Daoy (cell line): ENCODE measurements at places on chromosomes 1 and 21. TPM values are rescaled to one million over a fixed set of nuclear protein-coding genes. Genes with fewer than 3 reads are reported as not detected.

DNA sequence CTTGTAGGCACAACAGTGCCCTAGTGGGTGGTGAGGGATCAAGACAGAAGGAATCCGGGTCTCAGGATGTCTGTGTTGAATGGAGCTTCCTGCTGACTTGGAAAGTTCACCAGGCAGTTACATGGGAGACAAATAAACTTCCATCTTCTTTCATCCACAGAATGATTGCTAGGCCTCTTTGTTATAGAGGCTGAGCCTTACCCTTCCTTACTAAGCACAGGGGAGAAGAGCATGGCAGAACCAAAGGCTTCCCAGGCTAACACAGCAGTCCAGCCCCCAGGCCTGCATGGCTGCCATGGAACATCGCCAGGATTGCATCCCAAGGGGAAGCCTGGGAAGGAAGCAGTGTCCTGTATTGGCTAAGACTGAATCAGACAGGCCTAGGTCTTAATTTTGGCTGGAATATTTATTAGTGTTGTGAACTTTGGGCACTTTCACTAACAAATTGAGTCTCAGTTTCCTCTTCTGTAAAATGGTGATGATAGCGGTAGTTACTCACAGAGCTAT is 18.7 kb downstream of the HEYL start:
- DNase-seq, result no peak

DNA sequence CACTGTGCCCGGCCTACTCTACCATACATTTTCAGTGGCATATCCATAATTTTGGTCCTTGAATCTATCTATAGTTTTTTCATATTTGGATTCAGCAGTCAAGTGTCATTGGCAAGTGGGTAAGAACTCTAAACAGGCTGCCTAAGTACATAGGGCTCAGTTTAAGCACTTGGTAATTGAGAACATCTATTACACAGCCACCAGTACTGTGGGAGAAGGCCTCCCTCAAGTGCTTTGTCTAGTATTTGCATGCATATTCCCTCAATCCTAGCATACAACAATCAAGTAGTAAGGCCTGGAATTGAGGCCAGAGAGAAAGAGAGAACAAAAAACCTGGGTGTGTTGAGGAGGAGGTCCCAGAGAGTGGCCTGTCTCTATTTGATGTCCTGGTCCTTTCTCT is 325.2 kb downstream of the USP25 start:
- DNase-seq, result no peak

DNA sequence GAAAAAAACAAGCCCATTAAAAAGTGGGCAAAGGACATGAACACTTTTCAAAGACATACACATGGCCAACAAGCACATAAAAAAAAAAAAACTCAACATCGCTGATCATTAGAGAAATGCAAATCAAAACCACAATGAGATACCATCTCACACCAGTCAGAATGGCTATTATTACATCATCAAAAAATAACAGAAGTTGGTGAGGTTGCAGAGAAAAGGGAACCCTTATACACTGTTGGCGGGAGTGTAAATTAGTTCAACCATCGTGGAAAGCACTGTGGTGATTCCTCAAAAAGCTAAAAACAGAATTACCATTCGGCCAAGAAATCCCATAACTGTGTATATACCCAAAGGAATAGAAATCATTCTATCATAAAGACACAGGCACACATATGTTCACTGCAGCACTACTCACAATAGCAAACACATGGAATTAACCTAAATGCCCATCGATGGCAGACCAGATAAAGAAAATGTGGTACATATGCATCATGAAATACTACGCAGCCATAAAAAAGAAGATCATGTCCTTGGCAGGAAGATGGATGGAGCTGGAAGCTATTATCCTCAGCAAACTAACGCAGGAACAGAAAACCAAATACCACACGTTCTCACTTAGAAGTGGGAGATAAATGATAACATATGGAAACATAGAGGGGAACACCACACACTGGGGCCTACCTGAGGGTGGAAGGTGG is 70.1 kb downstream of the INTS7 start:
- DNase-seq, result no peak

DNA sequence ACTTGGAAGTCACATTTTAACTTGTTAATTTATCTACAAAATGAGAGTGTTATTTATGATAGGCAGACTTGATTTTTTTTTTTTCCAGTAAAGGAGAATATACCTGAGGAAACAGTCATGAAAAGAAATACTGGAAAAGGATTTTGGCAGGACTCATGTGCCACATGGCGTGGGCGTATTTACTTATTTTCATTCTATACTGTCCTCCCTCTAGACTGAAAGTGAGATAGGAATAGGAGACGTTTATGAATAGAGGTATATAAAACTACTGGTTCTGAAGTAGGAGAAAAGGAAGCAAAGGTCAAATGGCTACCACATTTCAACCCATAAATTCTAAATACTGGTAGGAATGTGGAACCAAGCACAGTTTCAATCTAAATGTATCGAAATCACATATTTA is 94.8 kb upstream of the MPC2 start:
- DNase-seq, result no peak

DNA sequence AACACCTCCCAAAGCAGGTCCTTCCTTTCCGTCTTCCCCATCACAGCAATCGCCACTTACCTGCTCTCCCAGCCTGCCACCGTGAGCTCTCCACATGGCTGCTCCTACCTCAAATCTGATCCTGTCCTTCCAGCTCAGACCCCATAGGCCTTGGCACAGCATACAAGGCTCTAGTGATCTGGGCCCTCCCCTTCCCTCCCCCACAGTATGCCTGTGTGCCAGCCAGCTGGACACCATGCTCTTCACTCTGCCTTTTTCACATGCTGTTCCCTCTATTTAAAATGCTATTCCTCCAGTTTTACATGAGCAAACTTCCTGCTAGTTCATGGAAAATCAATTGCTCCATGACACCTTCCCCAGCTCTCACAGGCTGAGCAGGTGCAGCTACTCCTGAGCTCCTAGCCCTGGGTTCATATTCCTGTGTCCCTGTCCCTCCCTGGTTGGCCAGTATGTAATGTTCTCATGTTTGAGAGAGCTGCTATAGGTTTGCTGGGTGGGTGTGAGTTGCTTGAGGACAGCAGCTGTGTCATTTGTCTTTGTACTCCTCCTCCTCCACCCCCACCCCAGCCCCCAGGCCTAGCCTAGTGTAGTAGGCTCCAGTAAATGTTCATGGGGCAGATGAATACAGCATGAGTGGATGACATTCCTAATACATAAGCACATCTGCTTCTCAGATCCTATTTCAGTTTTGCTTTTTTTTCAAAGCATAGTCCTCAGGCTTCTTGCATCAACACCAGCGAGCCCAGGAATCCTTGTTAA is 6.3 kb upstream of the TNNT2 start:
- DNase-seq, result peak; percentile 89

- DNase-seq, result no peak
Observed at GRCh38 chr1:24344090-24344742, 25.1 kb downstream of the GRHL3 start.

GRCh38 chr21:21159253-21159899 is 161.2 kb downstream of the NCAM2 start:
- peak; percentile 4 for DNase-seq

DNA sequence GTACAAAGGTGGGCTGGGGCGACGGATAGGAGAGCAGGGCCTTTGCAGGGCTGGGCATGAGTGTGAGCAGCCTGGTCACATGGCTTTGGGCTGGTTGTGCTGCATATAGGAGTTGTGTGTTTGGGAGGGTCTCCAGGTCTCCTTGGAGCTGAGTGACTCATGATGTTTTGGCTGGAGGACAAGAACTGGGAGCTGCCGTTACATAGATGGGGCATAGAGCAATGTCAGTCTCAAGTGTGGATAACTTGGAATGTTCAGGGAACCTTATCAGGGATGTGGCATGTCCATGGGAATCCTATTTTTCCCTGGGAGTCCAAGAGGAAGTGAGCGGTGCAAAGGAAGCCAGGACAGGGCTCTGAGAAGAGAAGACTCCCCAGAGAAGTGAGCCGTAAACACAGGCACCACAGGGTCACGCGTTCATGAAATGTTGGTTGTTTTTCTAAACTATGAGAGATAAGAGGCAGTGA is 136.4 kb upstream of the KCNE2 start:
- peak; percentile 68 for DNase-seq

DNA sequence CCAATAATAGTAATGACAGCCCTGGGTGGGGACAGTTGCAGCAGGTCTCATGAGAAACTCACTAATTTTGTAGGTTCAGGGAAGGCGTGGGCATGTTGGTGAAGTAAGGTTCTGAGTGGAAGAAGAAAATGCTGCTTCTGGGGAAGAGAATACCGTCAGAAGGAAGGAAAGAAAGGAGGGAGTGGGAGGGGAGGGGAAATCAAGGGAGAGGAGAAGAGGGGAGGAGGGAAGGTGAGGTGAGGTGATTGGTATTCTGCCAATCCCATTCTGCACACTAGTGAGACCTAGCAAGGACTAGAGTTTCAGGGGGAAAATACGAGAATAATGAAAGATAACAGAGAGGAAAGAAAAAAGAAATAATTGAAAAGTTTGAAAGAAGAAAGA is 32.4 kb upstream of the MGST3 start:
- no peak for DNase-seq

DNA sequence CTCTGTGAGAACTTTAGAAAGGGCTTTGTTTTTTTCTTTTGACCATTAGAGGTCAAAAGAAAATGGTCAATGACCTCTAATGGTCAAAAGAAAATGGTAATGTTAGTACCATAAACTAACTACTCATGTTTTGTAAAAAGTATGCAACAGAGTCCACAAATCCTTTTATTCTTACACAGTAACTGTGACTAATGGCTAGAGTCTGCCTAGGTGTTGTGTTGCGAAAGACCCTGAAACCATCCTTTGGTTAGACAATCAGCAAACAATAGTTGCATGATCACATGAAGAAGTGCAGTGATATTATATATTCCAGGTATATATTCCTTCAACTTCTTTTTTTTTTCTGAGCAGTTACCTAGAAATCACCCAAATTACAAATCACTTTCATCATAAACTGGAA is 40.9 kb downstream of the NEGR1 start:
- DNase-seq, result no peak

DNA sequence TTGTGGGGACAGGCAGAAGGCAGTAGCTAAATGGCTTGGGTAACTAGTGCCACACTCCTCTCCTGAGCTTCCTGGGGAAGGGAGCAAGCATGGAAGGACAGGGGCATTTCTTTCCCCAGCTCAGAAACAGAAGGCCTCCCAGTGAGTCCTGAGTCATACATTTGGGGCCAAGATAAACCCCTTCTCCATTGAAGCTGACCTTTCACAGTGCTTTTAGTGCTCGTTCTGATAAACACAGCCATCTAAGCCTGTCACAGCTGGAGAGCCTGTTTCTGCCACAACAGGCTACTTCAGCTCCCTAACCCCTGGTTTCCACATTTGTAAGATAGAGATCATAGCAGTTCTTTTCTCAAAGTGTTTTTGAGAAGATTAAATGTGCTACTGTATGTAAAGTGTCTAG is 374.0 kb downstream of the LMX1A start:
- DNase-seq, result peak; percentile 40

GRCh38 chr21:39182484-39183271 is 573 bp downstream of the PSMG1 start:
- no peak for DNase-seq

DNA sequence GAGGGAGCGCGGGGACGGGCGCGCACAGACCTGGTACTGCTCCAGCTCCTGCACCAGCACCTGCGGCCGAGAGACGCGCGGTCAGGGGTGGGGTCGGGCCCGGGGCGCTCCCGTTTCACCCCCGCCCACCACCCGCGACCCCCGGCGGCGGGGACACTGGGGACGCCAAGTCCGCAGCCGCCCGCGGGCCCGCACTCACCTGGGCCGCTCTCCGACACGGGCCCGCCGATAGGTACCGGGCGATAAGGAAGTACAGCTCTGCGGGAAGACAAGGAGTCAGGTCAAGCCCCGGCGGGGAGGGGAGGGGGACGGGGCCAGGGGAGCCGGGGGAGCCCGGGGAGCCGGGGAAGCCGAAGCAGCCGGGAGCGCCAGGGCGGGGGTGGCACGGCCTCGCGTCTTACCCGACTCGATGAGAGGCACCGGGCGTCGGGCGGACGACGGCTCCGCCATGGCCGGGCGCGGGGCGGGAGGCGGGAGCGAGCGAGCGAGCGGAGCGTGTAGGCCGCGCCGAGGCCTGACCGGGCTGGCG is 326 bp downstream of the BRWD1 start:
- DNase-seq, result peak; percentile 40

GRCh38 chr1:40802742-40803113 is 19.1 kb downstream of the KCNQ4 start:
- no peak for DNase-seq

- no peak for DNase-seq
Observed at GRCh38 chr1:112997781-112998180, 41.8 kb upstream of the SLC16A1 start.

DNA sequence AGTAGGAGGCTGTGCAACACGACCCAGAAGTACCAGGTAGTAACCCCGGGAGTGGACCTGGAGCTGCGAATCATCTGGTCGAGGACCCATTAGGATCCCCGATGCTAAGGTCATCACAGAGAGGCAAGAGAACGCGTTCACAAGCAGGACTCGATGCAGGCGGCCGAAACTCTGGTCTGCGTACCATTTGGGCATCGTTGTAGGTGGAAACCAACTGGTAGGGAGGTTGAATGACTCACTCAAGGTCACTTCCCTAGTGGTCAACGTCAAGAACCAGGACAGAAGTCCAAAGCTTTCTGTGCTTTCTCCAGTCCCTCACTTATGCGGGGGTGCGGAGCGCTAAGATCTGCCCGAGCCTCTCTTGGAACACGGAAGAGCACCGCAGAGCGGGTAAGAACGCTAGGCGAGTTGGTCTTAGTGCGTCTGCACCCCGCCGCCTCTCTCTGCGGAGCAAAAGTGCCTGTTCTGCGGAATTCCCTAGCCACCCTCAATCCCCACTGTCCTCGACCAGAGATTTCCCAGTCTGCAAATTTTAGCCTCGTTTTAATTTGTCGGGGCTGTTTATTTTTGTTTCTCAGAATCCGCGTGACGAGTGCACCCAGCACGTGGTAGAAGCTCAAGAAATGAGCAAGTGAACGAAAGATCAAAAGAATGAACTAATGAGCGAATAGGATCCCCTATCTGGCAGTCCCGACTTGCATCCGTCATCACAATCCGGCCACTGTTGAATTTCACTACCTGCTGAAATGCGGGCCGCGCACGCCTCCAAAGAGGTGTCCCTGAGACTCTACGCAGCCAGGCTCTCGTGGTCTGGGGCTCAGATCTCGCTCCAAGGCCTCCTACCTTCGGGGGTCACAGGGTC is 12.2 kb downstream of the HLX start:
- DNase-seq, result no peak

AMY2B gene
- total RNA-seq, result 0.86 TPM in 1 of 2 replicates, not detected in the other

USF1 gene
- total RNA-seq, result 78.4 and 89.1 TPM in 2 replicates

TPTE gene
- total RNA-seq, result 5.9 and 7.3 TPM in 2 replicates

RORC gene
- total RNA-seq, result not detected in 2 replicates

CLDN17 gene
- not detected in 2 replicates for total RNA-seq

CHIA gene
- total RNA-seq, result 0.06 TPM in 1 of 2 replicates, not detected in the other
